ENCODE measurements at places on chromosomes 2 and 18.

GRCh38 chr2:206086716-206087350 is 859 bp upstream of the INO80D start:
- DNase-seq = no peak

DNA sequence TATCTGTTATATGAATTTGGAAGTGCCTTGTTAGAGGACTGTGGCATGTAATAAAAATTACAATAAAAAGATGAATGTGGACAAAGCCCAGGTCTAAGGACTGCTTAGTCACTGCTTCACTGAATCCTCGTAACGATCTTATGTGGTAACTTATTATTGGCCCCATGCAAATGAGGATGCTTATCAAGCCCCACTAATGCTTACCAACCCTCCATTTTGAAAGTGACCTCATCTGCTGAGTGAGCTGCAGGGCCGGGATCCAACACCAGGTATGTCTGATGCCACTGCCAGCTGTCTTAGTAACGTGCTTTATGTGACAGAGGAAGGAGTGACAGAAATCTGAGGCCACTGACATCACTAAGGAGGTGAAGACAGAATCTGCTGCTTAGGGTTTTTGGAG is 65.3 kb upstream of the CCDC85A start:
- DNase-seq = no peak

- no peak for DNase-seq
Measured at GRCh38 chr2:128801576-128801975, 482.9 kb upstream of the HS6ST1 start.

- no peak for DNase-seq
Measured at GRCh38 chr2:111022633-111023032, 98.1 kb upstream of the BCL2L11 start.

DNA sequence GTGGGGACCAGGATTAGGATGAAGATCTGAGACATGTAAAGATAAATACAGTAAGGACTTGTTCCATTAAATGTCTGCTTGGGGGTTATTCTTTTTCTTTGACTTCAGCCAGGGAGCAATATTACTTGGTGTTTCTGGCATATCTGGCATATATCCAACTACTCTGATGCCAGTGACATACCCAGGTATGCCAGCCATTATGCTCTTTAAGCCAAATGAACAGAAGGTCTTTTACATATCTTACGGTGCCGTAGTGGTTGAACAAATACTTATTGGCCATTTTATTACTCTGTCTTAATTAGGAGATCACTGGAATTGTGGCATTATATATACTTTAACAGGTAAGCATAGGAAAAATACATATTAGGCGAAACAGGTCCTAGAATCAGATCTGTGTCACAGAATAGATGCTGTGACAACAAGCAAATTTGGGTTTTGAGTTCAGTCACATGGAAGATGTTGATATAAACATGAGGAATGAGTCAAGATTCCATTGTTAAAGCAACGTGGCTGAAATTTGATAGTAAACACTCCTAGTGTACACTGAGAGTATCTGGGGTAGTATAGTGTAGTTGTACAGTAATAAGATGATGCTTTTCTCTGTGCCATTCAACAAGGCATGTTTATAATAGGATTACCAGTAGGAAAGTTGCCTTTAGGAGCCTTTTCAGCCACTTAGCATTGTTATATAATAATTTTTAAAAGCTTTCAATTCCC is 62.6 kb downstream of the KCTD18 start:
- no peak for DNase-seq

- DNase-seq = no peak
Measured at GRCh38 chr18:3264362-3264761, 2.4 kb downstream of the MYL12B start.

- DNase-seq = peak; percentile 41
Measured at GRCh38 chr2:203893401-203893800, 25.8 kb downstream of the CTLA4 start.

DNA sequence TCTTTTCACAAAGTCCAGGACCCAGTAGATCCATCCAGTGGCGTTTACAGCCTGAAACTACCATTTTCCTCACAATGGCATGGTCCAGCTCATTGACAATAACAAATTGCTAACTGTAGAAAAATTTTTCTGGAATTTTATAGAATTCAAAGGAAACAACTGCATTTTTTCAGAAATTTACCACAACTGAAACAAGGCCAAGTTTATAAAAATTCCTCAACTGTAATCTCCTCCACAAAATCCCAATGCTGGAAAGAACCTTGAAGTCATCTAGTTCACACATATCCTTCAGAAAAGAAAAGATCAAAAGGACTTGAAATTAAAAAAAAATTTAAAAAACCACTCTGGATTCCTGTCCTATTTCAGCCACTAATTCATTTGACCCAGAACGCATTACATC is 226.0 kb upstream of the CTAGE1 start:
- DNase-seq = no peak

DNA sequence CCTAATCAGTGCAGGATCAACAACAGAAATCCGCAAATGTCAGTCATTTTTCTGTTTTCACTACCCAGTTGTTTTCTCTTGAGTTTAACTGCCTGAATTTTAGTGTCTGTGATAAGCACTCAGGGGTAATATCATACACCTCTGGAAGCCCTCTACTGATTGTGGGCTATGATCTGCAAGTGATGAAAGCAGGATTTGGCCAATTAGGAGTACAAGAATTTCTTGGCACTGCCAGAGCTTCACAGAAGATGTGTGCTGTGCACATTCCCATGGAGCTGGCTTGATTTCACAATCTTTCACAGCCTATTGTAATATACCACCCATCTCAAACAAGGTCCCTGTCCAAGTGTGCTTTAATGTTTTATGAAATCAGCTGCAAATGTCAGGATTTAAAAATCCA is 27.3 kb upstream of the TDRD15 start:
- no peak for DNase-seq

DNA sequence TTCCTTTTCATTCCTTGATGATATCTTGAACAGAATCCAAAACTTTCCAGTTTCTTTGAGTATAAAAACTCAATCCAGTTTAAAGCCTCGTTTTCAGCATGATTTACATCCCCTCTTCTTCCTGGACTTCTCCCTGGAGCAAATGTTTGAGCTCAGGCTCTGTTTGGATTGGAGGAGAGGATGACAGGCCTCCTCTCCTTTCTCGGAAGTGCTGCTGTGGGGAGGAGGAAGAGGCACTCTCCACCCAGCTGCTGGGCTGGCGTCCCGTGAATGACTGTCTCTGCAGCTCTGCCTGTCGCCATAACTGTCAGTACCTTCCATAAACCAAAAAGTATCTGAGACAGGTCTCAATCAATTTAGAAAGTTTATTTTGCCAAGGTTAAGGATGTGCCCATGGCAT is 238.2 kb upstream of the AGAP1 start:
- DNase-seq = no peak

- DNase-seq = peak; percentile 49
Measured at GRCh38 chr18:11251891-11252270, 102.5 kb upstream of the PIEZO2 start.

DNA sequence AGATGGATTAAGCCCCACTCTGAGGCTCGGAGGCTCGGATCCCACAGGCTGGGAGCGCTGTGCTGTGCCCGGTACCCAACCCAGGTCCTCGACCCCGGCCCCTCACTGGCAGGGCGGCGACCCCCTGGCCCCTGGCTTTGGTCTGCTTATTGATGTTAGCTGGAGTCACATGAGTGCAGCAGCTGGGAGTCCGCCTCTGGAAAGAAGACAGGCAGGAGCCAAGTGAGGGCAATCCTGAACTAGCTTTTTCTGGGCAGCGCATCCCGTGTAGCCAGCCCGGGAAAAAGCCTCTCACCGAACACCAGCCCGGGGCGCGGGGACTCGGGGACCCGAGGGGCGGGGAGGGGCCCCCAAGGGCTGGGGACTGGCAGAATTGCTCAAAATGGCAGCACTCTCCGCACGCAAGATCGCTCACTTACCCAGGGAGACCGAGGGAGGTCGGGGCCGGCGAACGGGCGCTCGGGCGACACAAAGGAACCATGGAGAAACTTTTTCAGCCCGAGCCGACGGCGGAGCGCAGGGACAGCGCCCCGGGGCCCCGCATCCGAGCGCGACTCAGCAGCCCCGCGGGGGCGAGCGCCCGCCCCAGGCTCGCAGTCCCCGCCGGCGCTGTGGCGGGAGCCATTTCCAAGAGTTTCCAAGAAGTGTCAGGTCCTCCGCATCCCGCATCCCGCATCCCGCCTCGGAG is 567 bp downstream of the TMEM200C start:
- DNase-seq = no peak

DNA sequence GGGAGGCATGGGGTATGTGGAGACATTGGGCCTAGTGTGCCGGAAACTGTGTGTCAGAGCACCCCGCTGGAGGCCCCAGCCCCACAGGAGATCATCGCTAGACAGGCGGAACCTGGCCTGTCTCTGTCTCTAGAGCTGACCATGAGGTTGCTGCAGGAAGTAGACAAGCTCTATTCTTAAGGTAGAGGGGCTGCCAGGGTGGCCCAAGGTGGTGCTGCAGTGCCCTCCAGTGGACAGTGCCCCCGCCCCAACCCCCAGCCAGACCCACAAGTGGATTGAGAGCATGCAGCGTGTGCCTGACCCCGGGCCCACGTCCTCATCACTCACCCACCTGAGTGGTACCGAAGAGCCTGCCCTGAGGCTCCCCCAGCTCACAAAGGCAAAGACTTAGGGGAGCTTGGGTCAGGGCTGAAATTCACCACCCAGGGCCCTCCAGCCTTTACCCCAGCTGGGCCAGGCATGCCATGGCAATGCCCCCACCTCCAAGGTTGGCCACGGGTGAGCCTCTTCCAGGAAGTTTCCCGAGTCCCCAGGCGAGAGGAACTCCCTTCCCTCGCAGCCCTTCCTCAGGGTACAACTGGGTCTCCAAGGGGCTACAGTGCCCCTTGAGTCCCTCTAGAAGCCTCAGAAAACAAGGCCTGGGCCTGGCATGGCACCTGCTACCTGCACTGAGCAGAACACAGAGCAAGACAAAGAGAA is 155.0 kb downstream of the TTC32 start:
- no peak for DNase-seq

- DNase-seq = no peak
Measured at GRCh38 chr2:47422560-47422959, 19.6 kb downstream of the MSH2 start.

- DNase-seq = peak; percentile 13
Measured at GRCh38 chr2:168849610-168850009, 40.6 kb downstream of the SPC25 start.

DNA sequence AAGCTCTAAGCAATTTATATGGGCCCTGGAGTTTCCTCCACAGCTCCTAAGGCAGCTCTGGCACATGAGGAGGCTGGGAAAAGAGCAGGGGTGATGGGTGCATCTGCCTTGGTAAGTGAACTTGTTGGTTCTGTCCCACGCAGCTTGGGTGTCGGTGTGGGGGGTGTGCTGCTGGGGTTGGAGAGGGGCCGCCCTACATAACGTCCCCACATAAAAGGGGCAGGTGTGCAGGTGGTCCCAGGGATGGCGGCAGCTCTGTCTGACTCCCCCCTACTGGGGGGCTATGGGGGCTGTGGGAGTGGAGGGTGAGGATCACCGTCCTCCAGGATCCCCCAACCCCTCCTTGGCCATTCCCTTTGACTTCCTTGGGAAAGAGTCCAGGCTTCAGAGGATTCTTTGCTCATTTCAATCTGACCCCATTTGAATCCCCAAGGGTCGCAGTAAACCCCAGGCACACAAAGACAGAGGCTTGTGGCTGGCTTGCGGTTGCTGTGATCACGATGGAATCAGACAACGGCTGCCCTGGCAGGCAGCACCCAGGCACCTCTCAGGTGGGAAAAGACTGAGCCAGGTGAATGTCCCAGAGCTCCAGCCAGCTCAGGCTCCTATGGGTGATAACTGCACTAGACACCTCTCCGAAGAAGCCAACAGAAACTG is 34.5 kb upstream of the CD8A start:
- DNase-seq = no peak

DNA sequence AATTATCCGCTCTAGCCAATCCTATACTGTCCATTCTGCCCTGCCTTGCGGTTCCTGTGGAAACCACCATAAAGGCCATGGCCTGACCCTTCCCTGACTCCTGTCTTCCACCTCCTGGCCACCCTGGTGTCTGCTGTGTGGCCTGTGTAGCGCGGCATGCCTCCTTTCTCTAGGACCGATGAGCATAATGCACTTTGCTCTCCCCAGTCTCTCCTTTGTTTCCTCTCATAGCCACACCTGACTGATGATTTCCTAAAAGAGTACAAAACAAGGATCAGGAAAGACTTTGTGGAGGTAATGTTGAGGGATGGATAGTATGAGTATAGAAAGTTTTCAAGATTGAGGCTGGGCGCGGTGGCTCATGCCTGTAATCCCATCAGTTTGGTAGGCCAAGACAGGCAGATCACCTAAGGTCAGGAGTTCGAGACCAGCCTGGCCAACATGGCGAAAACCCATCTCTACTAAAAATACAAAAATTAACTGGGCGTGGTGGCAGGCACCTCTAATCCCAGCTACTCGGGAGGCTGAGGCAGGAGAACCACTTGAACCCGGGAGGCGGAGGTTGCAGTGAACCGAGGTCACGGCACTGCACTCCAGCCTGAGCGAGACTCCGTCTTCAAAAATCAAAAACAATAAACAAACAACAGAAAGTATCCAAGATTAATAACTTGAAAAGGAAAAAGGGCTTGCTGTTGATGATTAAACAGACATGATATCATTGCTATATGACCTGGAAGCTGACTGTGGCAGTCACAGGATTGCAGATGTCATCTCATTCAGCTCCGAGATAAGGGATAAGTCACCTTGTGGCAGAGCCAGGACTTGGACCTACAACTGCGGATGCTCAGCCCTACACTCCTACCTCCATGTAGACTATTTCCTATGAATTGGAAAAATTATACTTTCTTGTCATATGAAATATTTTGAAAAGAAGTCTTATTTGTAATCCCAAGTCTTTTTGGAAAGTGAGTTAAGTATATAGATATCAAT is 16.6 kb downstream of the SOWAHC start:
- DNase-seq = no peak

DNA sequence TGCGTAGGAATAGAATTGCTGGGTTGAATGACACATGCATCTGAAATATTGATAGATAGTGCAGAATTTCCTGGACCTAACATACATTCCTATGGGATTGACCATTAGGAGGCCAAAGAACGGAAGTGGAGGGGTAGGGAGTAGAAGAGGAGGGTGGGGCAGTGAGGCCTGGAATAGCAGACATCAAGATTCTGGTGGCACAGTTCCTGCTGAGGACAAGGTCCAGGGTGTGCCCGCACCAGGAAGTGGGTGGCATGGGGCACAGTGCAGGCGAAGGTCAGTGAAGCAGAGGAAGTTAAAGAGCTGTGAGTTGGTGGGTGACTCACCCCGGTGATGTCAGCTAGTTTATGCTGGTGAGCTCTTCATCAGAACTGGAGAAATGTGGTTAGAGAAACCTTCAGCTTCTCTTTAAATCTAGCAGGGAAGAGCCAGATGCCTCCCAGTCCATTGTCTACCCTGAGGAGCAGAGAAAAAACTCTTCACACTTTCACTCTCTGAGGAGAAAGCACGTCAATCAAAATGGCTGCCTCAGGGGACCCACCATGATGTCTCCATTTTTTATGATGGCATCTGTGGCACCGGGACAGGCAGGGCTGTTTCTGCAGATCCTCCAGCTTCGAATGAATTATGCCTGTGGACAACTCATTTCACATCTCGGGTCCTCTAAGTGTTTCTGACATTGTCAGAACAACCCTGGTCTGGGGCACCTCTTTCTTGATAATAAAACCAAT is 55.9 kb upstream of the CTLA4 start:
- DNase-seq = peak; percentile 84

- DNase-seq = peak; percentile 22
Measured at GRCh38 chr2:96927405-96928171, 57.7 kb upstream of the SEMA4C start.
